AG20443 (cell line): ENCODE measurements at places on chromosomes 2 and 18.

- peak; percentile 75 for DNase-seq
Measured at GRCh38 chr2:208072250-208072892, 47.0 kb upstream of the PLEKHM3 start.

- DNase-seq: no peak
Measured at GRCh38 chr2:147382322-147382948, 462.4 kb upstream of the ACVR2A start.

DNA sequence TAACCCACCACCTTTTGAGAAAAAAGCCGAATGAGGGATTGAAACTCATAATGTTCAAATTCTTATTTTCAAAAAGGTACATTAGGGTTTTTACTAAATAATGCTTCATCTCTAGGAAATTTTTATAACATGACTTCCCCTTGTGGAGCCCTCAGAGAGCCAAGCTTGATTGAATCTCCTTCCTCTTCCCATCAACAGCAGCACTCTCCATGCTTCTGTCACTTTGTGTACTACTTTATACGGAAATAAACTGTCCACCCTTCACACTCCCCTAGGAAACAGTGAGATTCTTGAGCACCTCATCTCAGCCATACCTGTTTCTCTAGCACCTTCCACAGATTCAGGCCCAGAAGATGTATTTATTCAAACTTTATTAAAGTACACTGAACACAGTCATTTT lies 51.8 kb downstream of the TFPI start:
- no peak for DNase-seq

DNA sequence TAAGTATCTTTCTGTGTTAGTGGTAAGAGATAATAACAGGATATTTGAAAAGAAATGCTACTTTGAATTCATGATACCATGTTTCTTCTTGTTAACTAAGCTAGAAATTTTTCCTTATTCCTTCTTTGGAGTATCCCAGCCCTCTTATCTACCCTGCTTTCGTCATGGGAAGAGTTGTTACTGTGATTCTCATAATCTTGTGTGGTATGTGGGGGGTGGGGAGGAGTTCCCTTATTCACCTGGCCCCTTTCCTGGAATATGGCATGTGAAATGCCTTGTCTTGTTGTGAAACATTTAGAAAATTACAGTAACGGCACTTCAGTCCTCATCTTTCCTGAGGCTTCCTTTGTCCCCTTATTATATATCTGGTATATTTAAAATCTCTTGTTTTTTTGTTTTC lies 129.9 kb downstream of the NCOA1 start:
- DNase-seq: no peak

- DNase-seq: no peak
Measured at GRCh38 chr2:237772513-237772912, 26.1 kb upstream of the RBM44 start.

DNA sequence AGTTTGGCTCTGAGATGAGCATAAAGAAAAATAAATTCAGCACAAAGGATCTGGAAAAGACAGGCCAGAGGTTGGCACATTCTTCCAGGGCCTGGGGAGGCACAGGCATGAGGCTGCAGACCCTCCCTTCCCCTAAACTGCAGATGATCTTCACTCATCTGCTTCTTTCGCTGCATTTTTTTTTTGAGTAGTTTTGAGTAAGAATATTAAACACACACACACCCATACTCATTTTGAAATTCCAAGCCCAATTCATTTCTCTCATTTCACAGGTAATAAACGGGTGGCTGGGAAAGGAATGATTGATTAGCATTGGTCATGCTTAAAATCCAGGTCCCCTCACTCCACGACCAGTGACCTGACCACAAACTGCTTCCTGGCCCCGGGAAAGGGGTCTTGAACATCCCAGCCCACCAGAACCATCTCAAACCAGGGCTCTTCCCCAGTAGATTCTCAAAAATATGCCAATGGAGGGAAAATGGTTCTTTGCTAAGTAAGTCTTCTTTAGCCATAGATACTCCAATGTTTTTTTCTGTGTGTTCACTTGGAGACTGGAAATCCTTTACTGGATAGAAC lies 219.6 kb downstream of the ANAPC1 start:
- DNase-seq: no peak

- DNase-seq: no peak
Measured at GRCh38 chr2:160356485-160356884, 137.1 kb downstream of the RBMS1 start.

- DNase-seq: no peak
Measured at GRCh38 chr2:187638840-187639239, 84.6 kb upstream of the TFPI start.

DNA sequence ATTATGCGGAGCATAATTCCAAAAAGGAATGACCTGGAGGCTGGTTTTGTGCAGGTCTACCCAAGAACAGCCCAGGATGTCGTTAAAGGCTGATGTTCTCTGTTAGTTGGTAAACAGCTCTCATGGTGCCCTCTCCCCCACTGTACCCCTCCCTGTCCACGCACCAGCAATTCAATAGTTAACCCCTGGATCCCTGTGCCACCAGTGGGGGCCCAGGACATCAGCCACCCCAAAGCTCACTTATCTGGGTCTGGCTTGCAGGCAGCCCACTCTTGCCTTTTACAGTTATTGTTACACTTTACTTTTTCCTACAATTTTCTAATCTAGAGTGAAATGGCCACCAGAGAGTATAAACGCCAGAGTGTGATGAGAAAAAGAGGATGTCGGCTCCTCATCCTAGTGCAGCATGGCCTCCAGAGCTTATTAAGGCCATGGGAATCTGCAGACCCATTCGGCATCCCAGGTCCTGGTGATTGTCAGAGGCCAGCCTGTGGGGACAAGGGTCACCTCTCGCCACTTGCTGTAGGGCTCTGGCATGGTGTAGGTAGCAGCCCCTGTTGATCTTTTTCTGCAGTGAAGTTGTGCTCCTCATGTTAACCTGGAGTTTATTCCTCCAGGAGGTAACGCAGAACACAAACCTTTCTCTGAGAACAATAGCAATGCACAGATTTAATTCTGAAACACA lies 30.3 kb downstream of the TWIST2 start:
- no peak for DNase-seq

- peak; percentile 31 for DNase-seq
Measured at GRCh38 chr2:138516030-138516704, 14.6 kb downstream of the SPOPL start.
